Left cardiac atrium (tissue), 4 donors: ENCODE measurements at places on chromosomes 1 and 21.

GRCh38 chr1:78370779-78371482, 119.8 kb upstream of the PTGFR start:
- no peak for DNase-seq

GRCh38 chr1:170586321-170587252, 54.6 kb downstream of the GORAB start:
- peak; percentile 40 for DNase-seq

- DNase-seq, result peak; percentile 65
Observed at GRCh38 chr21:38352536-38353219, 95.9 kb downstream of the KCNJ15 start.

- DNase-seq, result no peak
Observed at GRCh38 chr1:23869051-23869450, 961 bp upstream of the FUCA1 start.

DNA sequence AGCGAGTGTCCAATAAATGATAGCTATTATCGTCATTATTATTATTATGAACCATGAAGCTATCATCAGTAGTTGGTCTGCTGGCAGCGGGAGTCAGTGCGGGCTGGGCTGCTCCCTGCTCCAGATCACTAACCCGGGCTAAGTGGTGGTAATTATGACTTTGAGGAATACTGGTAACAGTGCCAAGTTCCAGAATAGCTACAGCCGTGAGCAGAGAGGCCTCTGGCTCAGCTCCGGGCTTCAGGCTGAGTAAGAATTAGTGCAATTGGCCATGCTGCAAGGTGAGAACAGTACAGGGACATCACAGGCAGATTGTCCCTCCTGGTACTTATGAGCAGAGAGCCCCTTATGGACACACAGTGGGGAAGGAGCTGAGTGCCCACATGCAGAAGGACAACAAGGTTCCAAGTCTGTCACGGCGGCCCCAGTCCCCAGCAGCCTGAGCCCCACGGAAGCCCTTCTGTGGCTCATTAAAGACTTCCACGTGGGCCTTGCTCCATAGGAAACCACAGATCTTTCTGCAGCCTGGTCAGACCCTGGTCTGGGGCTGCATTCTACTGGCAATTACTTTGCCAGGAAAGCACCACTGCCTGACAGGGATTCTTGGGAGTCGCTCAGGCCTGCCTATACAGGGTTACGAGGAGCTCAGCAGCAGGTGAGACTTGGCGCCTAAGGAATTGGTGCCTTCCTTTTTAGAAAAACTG, 235.1 kb downstream of the RRAGC start:
- DNase-seq, result no peak

GRCh38 chr1:65233782-65234181, 75.6 kb upstream of the DNAJC6 start:
- DNase-seq, result no peak

- no peak for DNase-seq
Observed at GRCh38 chr21:23455676-23456075, 2151.6 kb downstream of the MRPL39 start.

DNA sequence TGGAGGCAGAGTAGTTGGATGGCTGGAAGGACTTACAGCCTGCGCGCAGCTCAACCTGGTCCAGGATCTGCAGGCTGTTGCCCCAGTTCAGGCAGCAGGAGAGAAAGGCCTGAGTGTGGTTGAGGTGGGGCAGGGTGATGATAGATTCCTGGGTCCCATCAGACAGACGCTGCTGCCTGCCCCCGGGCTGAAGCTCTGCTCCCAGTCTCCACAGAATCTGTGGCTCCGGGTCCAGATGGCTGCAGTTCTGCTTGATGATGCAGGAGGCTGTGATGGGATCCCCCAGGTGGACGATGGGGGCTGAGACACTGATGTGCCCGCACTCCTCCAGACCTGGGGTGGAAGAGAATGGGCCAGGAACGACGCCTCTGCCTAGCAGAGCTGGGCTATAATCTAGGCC, 7.4 kb downstream of the CSF3R start:
- DNase-seq, result no peak

DNA sequence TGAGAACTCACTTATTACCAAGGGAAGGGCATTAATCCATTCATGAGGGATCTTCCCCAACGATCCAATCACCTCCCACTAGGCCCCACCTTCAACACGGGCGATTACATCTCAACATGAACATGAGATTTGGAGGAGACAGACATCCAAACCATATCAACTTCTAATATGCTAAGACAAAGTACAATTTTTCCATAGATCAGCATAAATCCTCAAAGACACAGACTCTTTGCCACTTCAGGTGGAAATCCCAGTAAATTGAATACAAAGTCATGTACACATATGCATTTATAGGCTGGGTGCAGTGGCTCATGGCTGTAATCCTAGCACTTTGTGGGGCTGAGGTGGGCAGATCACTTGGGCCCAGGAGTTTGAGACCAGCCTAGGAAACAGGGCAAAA, 18.8 kb upstream of the CXADR start:
- no peak for DNase-seq

DNA sequence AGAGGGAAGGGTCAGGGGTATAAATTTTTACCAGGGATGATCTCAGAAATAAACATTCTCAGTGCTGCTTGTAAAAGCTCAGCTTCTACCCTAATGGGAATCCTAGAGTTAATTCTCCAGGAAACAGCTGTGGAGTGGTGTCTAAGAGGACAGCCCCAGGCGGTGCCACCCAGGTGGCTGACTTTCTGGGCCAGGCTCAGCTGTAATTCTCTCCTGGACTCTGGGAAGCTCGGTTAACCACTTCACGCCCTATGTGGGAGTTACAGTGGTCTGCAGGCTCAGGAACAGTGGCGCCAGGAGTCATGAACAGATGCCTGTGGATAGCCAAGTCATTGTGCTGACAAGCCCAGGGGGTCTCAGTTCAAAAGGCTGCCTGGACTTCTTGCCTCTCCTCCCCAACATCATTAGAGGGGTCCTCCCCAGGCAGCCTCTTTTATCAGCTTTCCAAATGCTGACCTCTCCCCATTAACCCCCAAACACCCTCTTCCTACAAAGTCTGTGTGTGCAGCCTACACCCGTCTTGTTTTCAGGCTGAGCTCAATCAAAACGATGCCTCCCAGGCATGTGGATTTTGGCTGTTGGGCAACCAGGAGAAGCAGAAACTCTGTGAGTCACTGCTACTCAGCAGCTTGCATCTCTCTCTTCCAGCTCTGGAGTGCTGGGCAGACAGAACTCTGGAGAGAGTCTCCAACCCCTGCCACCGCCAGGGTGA, 1.2 kb downstream of the HHIPL2 start:
- DNase-seq, result peak; percentile 30

DNA sequence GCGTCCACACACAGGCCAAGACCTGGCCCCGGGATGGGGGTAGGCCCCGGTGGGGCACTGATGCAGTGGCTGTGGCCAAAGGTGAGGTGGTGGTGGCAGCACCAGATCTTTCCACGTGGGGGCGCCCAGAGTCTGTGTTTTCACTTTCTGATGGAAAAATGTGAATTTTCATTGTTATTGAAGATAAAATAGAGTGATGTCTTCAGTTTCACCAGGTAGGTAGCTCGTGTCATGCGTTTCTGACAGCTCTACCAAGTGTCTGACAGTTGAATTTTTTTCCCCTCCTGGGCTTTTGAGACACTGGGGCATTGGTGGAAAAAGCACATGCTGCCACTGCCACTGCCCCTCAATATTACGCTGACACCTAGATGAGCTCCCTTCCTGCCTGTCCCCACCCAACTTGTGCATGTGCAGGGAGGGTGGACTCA, 40.0 kb upstream of the MAGOH start:
- DNase-seq, result peak; percentile 49

- DNase-seq, result no peak
Observed at GRCh38 chr21:39094847-39095579, 88.2 kb downstream of the PSMG1 start.

- no peak for DNase-seq
Observed at GRCh38 chr1:214880956-214881355, 201.6 kb upstream of the KCNK2 start.

GRCh38 chr1:119160409-119160808, 20.0 kb upstream of the WARS2 start:
- no peak for DNase-seq
